ENCODE measurements at places on chromosomes 4 and X. TPM values are rescaled to one million over a fixed set of nuclear protein-coding genes. Genes with fewer than 3 reads are reported as not detected.

- DNase-seq: no peak
These were observed 152.9 kb downstream of the RTL3 start for GRCh38 chrX:78506248-78506647.

GRCh38 chr4:153816542-153816941, 27.7 kb upstream of the SFRP2 start:
- no peak for DNase-seq

- DNase-seq: no peak
These were observed 32.5 kb upstream of the FAM156A start for GRCh38 chrX:52990848-52991247.

SPANXA2 gene
- not detected for total RNA-seq

DNA sequence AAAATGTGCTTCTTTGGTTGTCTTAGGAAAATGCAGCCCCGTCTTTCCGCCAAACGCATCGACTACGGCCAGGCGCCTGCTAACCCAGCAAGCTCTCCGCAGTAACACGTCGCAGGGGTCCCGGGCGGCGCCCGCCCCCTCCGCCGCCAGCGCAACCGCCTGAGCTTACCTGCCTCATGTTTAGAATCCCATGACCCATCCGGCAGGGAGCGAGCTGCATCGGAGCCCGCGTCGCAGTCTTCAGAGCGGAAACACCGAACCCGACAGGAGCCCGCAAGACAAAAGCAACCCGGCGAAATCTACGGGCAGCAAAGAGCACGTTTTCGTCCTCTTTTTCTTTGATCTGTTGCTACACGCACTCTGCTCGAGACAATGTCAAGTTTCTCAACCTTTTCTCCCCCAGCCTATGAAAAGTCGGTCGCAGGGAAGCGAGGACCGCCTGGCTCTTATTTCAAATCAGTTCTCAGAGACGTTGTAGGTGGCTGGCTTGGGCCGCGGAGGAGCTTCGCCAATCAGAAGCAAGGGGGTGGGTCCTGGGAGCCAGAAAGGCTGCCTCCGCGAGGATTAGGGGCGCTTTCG, at the start of gene MID1:
MID1 (minus strand) TSS at position 465 of the 579 bp plus-strand sequence. CDS start 53,038 bp downstream, outside the sequence.
- DNase-seq: peak; percentile 77

DNA sequence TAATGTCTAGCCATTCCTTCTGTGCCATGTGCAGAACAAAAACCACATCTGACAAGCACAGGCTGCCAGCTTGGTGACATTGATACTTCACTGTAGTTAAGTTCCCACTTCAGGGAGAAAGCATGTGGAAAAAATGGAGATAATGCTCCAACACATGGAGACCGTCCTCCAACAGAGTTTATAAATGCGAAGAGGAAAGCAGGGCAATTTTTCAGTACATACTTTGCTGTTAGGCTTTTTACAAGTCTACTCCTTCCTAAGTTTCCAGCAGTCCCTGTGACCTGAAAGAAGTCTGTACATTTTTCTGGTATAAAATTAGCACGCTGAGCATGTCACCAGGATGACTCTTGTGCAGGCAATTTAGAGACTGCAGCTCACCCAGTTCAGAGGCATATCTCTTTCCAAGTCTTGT, 766.9 kb upstream of the IGFBP7 start:
- no peak for DNase-seq

DCX gene
- total RNA-seq: 0.40 TPM

DNA sequence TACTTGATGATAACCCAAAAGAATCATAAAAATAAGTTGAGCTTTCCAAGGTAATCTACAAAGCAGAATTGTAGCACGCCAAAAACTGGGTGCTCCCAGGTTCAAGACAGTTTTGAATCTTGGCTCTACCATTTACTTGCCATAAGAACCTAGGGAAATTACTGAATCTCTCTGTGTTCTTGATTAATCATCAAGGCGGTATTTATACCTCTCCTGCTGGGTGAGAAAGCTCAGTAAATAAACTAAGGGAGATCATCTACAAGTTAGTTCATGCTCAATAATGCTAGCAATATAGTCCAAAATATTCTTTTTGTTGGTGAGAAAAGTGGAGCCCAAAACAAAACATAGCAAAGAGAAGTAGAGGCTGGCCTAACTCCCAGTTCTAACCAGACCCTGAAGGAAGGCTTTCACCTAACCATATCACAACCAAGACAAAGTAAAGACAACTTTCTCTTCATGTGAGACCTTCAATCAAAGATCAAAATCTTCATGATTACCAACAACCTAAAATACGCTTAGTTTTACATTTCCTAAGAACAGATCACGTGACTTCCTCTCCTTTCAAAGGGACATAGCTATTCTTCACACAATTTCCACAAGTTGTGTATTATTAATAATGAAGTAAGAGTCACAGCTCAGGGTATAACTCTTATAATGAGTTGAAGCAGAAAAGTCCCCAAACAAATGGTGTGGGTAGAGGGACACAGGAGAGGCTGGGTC, 34.4 kb downstream of the TNIP3 start:
- no peak for DNase-seq

AFAP1 gene
- 29.7 TPM for total RNA-seq

PTPN13 gene
- total RNA-seq: 4.2 TPM

CLDN22 gene
- total RNA-seq: not detected
